Activated T-helper 1 cell treated with Interleukin-2 at 50 U/mL for 16 hours (primary cell): ENCODE measurements at places on chromosomes 7 and 10.

DNA sequence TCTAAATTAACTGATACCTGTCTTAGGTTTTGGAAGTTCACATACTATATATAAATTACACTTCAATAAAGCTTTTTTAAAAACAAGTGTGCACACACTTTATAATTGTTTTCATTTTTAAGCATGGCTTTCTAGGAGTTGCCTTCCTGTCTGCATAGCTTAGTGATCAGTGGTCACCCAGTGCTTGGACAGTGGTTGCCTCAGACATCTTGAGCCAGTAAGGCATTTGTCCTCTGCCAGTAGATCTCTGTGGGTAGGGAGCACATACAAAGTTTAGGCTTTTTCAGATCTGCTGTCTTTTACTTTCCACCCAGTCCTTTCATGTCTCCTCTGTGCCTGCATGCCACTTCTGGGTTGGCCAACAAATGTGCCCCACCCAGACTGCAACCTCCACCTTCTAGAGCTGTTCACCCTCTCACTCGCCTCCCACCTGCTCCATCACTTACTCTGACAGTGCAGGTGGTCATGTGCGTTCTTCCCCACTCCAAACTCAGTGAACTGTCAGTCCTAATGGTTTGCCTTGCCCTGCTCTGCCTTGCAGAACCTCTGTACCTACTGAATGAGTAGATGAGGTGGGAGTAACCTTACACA is 31.7 kb downstream of the TPST1 start:
- DNase-seq, result no peak

DNA sequence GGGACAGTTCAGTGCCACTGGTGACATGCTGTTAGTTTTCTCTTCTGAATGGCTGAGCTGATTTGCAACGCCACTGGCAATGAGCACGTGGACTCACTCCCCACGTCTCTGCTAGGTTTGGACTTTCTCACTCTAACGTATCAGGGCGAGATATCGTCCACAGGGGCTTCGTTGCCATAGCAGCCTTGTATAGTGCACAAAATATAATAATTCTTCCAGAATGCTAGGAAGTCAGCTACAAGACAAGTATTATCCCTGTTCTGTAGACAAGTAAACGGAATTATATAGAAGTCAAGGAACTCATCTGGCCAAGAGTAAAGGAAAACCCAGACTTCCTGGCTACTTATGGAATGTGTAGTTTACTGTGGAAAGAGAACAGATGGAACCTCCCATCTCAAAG is 226.8 kb downstream of the ARHGAP21 start:
- no peak for DNase-seq

- no peak for DNase-seq
These were observed 40.0 kb downstream of the NACAD start for GRCh38 chr7:45048748-45049147.

GRCh38 chr10:11499425-11500071 is 111.9 kb downstream of the USP6NL start:
- DNase-seq, result no peak

GRCh38 chr7:96996111-96996957 is 9.0 kb upstream of the DLX6 start:
- no peak for DNase-seq

DNA sequence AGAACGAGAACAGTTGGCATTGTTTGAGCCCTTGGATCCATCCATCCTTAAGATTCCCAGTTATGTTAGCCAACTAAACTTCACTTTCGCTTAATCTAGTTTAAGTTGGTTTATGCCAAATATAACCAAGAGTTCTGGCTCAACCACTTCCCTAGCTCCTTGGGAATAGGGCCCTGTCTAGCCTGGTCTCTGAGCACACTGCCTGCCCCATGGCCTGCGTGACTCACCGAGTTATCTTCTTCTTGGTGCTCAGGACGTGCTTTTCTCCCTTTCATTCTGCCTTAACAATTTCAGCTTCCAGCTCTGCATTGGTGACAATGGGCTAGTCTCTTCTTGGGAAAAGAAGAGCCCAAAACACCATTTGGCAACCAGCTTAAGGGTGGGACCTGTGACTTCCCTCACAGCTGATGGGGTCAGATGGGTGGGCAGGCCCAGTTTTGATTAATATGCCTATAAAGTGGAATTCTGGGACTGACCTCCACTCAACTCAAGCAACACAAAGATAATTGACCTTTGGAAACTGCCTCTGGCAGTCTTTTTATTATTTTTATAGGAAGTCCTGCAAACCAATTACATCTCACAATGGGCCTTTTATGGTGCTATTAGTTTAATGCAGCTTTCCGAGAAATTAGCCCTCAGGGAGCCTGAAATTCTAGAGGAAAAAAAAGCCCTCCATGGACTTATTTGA is 126.4 kb downstream of the CFAP58 start:
- DNase-seq, result no peak

DNA sequence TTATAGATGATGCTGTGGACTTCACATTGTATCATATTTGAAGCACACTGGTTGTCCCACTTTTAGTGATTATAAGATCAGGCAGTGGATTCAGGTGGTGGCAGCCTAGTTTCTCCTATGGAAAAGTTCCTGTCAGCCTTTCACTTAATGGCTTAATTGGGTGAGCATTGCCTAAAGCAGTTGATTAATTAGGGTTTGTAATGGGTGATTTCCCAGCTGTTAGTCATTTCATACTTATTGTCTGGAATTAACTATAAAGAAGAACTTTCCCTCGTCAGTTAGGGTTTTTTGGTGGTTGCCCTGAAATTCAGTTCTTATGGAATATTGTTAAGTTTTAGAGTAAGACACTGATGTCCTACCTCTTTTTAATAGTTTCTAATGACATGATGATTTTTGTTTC is 78.8 kb downstream of the SLC25A40 start:
- no peak for DNase-seq
